Activated CD4-positive, alpha-beta T cell treated with anti-CD3 and anti-CD28 coated beads, Interleukin-2, amount 50 U/mL, for 48 hours (primary cell): ENCODE measurements at places on chromosomes 11 and 22.

DNA sequence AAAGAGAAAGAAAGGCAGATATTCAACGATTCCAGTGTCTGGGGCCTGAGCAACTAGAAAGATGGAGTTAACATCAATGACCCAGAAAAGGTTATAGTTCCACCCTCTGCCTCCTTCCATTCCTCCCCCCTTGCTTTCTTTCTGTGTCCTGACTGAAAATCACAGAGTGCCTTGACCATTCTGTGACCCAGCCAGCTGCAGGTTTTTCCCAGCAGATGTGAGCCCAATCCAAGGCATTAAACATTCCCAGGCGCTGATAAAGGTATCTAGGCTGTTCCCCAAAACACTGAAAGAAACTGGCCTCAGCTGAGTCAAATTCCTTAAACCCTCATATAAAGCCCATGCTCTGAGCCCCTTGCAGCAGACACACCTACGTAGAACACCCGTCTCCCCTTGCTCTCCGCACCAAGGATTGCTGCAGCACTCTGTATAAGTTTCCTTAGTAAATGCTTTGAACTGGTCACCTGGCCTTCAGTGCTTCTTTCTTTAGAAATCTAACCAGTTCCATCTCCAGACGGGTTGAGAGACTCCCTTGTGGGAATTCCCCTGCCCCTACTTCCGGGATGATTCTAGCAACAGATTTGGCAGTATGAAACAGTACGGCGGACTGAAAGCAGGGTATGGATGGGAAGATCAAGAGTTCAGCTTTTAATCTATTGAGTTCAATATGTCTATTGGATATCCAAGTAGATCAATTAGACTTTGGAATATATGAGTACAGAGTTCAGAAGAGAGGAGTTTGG lies 48.8 kb upstream of the ZC3H12C start:
- DNase-seq: no peak

- no peak for DNase-seq
These were observed 27.3 kb downstream of the CTSC start for GRCh38 chr11:88310246-88310645.

DNA sequence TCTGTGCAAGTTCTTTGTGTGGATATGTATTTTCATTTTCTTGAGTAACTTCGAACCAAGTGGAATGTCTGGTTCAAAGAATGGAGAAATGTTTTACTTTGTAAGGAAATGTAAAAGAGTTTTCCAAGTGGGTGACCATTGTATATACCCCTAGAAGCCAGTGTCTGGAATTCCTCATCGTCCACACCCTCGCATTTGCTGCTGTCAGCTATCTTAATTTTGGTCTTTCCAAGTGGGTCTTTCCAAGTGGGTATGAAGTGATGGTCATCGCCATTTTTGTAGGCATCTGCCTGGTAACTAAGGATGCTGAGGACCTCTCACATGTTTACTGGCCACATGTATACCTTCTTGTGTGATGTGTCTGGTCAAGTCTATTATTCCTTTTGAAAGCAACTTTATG lies 547.5 kb downstream of the TBC1D22A start:
- no peak for DNase-seq

DNA sequence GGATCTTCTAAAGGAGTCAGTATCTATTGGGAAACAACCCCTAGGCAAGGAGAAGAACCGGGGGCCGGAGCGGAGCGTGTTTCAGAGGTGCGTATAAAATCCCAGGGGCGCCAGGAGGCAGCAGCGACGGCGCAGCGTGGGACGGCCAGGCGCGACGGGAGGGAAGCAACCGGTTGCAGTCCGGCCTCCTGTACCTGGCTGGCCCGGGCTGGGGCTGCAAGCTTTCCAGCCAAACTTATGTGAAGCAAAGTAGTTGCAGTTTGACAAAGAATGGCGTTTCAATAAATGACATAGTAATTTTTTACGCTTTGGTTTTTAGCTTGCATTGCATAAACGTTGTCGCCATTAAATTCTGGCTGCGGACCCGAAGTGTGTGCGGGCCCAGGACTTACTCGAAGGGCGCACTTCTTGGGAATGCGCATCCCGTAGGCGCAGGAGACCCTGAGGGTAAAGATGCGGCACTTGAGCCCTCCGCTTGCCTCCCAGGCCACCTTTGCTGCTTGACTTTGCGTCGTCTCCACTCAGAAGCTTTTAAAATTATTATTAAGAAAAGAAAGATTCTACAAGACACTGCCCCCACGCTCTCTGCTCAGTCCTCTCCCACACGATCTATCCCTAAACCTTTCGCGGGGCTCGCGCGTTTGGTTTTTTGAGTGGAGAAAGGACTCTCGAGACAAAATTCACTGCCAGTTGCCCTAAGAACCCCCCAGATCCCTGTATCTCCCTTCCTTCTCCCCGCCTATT lies 1.6 kb upstream of the WT1 start:
- DNase-seq: no peak

DNA sequence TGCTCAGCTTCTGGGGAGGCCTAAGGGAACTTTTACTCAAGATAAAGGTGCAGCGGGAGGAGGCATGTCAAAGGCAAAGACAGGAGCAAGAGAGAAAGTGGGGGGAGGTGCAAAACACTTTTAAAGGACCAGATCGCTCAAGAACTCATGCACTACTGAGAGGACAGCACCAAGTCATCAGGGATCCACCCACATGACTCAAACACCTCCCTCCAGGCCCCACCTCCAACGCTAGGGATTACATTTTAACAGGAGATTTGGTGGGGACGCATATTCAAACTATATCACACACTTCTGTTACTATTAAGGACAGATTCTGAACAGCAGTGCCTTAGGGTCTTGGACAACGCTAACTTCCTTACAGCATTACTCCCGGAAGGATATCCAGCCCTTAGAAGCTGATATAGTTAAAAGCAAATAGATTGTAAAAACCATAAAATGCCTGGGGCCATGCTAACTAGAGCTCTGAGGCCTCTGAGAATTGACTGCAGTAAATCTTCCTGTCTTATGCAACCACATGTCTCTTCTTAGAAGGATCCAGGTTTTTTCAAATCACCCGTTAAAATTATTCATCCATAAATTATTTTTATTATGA lies 16.7 kb upstream of the ZC3H12C start:
- no peak for DNase-seq

GRCh38 chr22:44493206-44493605 lies 4.8 kb downstream of the RTL6 start:
- DNase-seq: no peak

- DNase-seq: no peak
These were observed 8.5 kb upstream of the SNX19 start for GRCh38 chr11:130924750-130925149.

- DNase-seq: no peak
These were observed 97.4 kb downstream of the FDX1 start for GRCh38 chr11:110527146-110527545.
